ENCODE measurements at places on chromosomes 12 and 14.

GRCh38 chr12:120225200-120225558, 24.3 kb upstream of the RPLP0 start:
- DNase-seq = no peak

GRCh38 chr14:100565650-100566049, 21.6 kb downstream of the BEGAIN start:
- DNase-seq = no peak

GRCh38 chr12:21169878-21170472, 39.0 kb downstream of the SLCO1B1 start:
- DNase-seq = peak; percentile 14

GRCh38 chr14:51482102-51482501, 169.6 kb upstream of the FRMD6 start:
- no peak for DNase-seq

DNA sequence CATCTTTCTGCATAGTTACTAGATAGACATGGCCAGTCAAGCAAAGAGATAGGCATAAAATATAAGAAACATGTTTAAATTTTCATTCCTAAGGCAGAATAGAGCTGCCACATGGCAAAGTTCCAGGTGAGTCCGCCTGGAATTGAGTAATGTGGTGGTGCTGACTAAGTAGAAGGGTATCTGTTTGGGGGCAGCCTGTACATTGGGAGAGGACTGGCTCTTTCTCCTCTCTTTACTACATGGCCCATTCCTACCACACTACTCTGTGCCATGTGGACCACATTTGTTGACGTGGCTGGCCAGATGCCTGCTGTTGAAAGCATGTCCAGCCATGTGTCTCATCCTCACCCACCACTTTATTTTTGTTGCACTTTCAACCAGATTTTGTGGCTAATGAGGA, 354.0 kb downstream of the ETNK1 start:
- no peak for DNase-seq

DNA sequence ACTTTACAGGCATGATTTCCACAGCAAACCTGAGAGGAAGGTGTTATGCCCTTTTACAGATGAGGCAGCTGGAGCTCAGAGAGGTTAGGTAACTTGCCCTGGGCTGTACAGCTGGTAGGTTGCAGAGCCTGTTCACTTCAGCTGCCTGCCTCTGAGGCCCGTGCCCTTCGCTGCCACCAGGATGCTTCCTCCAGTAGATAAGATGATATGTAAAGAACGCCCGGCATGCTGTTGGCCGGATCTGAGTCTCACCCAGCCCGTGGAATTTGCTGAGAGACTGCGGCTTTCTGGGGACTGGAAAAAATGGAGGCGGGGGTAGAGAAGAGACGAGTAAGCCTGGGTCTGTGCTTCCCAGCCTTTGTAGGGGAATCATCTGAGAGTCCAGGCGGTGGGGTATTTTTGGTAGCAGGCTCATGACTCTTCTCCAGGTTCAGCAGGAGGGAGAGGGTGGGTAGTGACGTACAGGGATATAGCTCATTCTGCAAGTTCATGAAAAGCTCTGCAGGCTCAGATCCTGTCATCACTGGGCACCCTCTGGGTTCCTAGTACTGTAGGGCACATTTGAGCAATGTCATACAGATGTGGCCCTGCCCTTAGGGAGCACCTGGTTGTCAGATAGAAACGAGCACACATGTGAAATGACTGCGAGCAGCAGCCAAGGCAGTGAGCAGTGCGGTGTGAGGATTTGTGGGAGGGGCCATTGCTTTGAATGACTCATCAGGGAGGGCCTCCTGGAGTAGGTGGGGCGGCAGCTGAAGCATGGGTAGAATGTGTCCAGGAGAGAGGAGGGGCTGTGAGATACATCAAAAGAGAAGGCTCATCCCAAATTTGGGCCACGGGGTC, 159.4 kb downstream of the TSPAN9 start:
- DNase-seq = no peak

- no peak for DNase-seq
These were observed 20.7 kb downstream of the NT5DC3 start for GRCh38 chr12:103820361-103820760.

DNA sequence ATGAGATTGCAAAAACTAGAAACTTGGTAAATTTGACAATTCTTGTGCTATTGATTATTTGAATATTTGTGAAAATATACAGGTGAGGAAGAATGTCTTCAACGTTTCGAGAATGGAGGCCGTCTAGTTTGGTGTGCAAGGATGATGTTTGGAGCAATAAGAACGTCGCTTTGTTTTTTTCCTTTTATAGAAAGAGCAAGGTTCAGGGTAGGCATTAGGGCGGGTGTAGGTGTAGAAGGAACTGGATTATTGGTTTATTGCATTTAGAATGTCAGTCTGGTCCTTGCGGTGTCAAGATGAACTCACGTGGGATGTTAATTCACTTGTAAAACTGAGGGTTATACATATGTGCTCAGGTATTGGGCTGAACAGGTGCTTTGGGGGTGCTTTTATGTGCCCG, 1.1 kb downstream of the RPS26 start:
- DNase-seq = no peak

- no peak for DNase-seq
These were observed 1808.9 kb upstream of the SEL1L start for GRCh38 chr14:83342590-83342989.

- peak; percentile 61 for DNase-seq
These were observed 178.1 kb upstream of the ALG10B start for GRCh38 chr12:38138225-38139221.

DNA sequence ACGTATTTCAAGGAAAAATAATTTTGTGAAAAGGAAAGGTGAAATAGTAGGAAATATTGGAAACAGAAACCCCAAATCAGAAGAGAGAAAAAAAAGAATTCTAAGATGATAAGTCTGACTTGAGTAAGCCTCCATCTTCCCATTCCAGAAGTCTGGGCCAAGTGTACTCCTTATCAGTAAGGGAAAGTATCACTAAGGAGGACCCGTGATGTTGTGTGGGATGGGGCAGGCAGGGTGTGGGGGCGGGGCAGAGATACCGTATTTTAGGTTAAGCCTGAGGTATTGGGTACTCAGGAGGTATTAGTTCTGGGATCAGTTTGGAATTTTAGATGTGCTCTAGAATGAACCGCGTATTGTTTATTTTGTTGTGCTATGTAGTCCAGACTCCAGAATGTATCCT, 33.8 kb upstream of the PSMA6 start:
- no peak for DNase-seq

DNA sequence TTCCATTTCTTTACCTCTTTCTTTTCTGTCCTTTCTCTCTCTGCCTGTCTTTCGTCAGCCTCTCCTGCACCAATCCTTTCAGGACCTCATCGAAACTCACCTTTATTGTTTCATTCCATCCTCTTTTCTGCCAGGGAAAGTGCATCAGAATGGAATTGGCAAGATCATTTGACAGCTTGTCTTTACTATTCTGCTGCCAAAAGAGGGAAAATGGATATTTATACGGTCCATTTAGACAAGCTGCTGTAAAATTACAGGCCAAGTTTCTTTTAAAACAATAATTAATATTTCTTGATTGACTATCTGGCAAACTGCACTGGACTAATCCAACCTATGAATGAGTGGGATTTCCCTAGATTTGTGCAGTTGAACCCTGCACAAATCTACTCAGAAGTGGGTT, 7.6 kb upstream of the SRGAP1 start:
- DNase-seq = no peak

DNA sequence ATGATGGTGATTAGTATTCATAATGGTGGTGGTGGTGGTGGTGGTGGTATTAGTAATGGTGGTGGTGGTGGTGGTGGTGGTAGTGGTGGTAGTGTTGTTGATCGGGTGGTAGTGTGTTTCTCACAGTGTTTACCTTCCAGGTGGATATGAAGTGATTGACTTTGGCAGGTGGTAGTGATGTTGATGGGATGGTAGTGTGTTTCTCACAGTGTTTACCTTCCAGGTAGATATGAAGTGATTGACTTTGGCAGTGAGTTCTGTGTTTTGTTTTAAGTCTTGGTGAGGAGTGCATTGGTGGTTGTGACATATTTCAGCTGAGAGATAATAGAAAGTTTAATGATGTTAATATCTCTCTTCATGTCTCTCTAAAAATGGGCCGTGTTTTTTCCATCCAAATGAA, 189.4 kb downstream of the TMTC2 start:
- no peak for DNase-seq

DNA sequence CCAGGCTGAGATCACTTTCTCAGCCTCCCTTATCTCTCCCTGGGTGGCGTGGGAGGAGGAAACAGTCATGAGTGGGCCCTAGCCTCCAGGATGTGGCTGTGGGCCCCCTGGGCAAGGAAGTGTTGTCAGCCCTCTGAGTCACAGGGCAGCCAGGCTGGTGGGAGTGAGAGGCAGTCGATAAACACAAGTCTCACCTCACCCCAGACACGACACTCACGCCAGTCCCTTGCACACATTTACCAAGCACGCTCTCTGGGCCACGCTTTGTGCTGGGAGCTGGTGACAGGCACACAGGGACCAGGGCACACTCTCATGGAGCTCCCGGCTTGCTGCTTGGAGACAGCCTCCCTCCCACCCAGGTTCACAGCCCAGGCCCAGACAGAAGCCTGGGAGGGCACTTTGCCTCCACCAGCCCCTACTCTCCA, 1.9 kb upstream of the KRT79 start:
- no peak for DNase-seq

DNA sequence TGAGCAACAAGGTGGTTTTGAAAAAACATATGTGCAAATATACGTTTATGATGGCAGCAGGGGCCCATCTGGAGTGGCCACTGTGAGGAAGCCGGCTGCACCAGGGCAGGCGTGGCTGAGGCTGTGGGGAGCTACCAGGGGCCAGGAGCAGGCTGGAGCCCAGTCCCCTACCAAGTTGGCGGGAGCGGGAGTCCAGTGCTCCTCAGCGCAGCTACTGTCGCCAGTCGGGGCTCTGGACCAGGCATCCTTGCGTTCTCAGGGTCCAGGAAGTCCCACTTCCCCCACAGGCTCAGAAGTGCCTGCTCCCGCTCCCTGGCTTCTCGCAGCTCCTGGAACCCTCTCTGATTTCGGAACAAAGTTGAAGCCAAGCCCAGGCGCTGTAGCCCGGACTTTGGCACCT, 1377.5 kb upstream of the FLRT2 start:
- no peak for DNase-seq

DNA sequence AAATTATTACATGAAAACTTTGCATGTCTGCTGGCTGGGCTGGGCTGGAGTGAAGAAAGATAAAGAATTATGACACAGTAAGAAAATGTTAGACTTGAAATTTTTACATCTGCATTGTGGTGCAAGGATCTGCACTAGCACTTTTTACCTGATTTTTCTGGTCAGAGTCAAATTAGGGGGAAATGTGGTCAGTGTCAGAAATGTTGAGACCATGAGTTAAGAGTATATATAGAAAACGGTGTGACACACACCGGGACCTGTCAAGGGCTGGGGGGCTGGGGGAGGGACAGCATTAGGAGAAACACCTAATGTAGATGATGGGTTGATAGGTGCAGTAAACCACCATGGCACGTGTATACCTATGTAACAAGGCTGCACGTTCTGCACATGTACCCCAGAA, 90.3 kb downstream of the IGF1 start:
- no peak for DNase-seq

DNA sequence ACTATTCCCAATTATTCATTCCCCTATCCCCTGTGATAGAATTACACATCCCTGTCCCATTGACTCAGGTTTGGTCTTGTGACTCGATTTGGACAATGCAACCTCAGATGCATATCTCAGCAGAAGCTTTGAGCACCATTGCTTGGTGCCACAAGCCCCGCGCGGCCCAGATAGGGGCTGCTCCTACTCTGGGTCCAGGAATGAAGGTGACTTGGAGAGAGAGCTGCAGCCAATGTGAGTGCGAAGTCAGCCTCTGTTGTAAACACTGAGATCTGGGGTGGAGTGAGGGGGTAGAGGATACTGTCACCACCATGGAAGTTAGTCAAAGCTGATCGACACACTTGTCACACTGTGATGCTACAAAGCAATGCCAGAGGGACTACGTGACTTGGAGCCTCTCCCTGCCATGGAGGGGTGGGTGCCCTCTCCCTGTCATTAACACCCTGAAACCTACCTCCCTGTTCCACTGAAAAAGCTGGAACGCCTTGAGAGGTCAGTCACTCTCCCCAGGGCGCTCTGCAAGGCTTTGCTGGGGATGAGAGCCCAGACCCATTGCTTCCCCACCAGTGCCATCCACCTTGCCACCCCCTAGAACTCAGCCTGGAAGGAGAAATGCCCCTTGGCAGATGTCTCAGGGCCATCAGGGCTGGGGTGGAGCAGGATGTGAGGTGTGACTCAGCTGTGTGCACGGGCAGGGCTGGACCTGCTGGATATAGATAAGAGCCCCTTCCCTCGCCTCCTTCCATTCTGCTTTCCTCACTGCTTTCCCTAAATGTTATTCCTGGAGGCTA, 6.6 kb upstream of the PLEK2 start:
- DNase-seq = no peak

- DNase-seq = no peak
These were observed 76.6 kb upstream of the OSBPL8 start for GRCh38 chr12:76636121-76636692.

DNA sequence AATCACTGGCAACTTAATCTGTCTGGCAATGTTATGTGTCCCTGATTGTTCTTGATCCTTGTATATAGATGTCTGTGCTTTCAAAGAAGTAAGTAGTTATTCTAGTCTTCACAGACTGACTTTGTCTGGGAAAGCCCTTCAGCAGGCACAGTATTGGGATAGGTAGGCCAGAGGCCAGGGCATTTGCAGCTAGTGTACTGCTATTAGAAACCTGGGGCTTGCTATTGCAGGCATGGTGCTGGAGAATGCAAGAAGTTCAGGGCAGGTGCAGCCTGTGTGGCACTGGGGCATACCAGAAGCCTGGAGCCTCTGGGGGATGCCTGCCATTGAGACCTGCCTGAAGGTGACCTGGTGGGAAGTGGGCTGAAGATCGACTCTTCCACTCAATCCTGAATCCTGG, 96.3 kb downstream of the TMTC3 start:
- no peak for DNase-seq

- DNase-seq = no peak
These were observed 17.2 kb downstream of the USP30 start for GRCh38 chr12:109069307-109070271.

DNA sequence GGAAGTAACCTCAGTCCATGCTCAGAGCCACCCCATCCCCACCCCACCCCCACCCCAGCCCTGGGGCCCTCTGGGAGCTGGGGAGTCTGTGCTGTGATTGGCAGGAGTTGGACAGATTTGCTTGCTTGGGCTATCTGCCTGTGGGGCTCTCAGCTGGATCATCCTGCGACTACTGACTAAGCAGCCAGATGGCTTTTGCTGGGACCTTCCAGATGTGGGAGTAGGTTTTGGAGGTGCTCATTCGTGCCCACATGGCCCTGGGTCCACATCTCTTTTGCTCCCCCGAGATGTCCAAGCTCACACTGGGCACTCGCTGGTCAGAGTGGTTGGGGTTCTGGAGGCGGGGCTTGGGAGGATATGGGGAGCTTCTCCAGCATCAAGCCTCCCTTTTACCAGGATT, 138.9 kb downstream of the TSPAN9 start:
- DNase-seq = no peak
